ENCODE measurements at places on chromosomes 4 and X. TPM values are rescaled to one million over a fixed set of nuclear protein-coding genes. Genes with fewer than 3 reads are reported as not detected.

The WDFY3 gene
- 89.5 TPM for total RNA-seq

DNA sequence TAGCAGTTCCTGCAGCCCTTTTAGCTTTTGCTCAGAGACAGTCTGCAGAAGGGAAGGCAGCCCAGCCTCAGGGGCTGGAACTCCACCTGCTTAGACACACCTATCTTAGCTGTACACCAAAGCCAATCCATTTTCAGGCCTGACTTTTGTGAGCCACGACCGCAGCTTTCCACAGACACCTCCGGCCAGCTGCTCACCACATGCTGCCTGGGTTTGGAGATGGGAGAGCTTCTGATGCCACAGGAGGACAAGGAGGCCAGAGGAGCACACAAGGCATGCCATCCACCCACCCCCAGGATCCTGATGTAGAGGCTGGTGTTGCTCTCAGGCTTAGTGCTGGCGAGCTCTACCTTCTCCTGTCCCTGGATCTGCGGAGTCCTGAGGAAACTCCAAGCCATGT is 141.8 kb upstream of the NALF2 start:
- H3K4me3 ChIP-seq = no peak overlapping the region
- no peaks in the 10 kb centered on the region for H3K27me3 ChIP-seq
- H3K36me3 ChIP-seq = no peaks in the 10 kb centered on the region
- no peak for DNase-seq

- H3K4me1 ChIP-seq = no peaks in the 10 kb centered on the region
- H3K27me3 ChIP-seq = no peaks in the 10 kb centered on the region
- DNase-seq = no peak
Observed at GRCh38 chr4:37073226-37073840, 171.2 kb upstream of the NWD2 start.

The SSX1 gene
- not detected for total RNA-seq

The FAM149A gene
- total RNA-seq = 1.2 TPM

GRCh38 chr4:7747566-7747965 is 192.1 kb downstream of the AFAP1 start:
- H3K36me3 ChIP-seq = no peaks in the 10 kb centered on the region
- H3K4me1 ChIP-seq = peaks cover 9% of the 10 kb centered on the region

The NXF2B gene
- total RNA-seq = not detected

DNA sequence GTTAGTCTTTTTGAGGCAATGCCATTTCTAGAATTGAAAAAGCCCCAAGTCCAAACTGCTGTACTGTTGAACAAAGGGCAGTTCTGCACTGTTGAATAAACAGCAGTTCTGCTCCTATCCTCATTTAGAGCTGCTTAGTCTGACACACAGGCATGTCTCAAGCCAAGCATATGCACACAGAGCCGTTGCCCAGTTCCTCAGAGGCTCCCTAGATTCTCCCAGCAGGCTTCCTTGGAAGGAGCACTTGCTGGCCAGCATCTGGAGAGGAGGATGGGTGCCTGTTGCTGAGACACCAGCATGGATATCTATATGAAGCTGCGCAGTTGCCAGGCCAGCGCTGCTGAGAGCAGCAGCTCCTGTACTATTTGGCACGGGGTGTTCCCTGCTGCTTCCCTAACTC is 138.3 kb upstream of the USP38 start:
- H3K4me1 ChIP-seq = no peaks in the 10 kb centered on the region
- no peak overlapping the region for H3K27ac ChIP-seq
- H3K27me3 ChIP-seq = no peaks in the 10 kb centered on the region
- no peaks in the 10 kb centered on the region for H3K36me3 ChIP-seq
- no peak for DNase-seq

GRCh38 chrX:140149761-140150160 is 184.4 kb upstream of the CXorf66 start:
- no peak for DNase-seq
- H3K4me1 ChIP-seq = no peaks in the 10 kb centered on the region
- H3K27ac ChIP-seq = no peak overlapping the region
- no peaks in the 10 kb centered on the region for H3K27me3 ChIP-seq
- H3K36me3 ChIP-seq = no peaks in the 10 kb centered on the region

The MAGEB6 gene
- total RNA-seq = not detected

- H3K27me3 ChIP-seq = no peaks in the 10 kb centered on the region
- H3K27ac ChIP-seq = peak overlapping the region; percentile 38
- no peaks in the 10 kb centered on the region for H3K36me3 ChIP-seq
- H3K4me1 ChIP-seq = peaks cover 4% of the 10 kb centered on the region
Observed at GRCh38 chrX:134374910-134375309, 85.1 kb upstream of the HPRT1 start.

GRCh38 chrX:134688031-134688823 is 30.0 kb upstream of the PLAC1 start:
- H3K36me3 ChIP-seq = no peaks in the 10 kb centered on the region
- peak; percentile 29 for DNase-seq
- no peaks in the 10 kb centered on the region for H3K27me3 ChIP-seq
- H3K27ac ChIP-seq = peak overlapping the region; percentile 19
- H3K4me1 ChIP-seq = peaks cover 14% of the 10 kb centered on the region

All from astrocyte (in vitro differentiated cells and primary cell).